D721Med (cell line): ENCODE measurements at places on chromosomes 6 and 20.
A peak's percentile ranks its signal among the peaks of the same experiment; 100 is the strongest.

- no peak for DNase-seq
Measured at GRCh38 chr20:4605166-4605565, 116.5 kb upstream of the PRND start.

DNA sequence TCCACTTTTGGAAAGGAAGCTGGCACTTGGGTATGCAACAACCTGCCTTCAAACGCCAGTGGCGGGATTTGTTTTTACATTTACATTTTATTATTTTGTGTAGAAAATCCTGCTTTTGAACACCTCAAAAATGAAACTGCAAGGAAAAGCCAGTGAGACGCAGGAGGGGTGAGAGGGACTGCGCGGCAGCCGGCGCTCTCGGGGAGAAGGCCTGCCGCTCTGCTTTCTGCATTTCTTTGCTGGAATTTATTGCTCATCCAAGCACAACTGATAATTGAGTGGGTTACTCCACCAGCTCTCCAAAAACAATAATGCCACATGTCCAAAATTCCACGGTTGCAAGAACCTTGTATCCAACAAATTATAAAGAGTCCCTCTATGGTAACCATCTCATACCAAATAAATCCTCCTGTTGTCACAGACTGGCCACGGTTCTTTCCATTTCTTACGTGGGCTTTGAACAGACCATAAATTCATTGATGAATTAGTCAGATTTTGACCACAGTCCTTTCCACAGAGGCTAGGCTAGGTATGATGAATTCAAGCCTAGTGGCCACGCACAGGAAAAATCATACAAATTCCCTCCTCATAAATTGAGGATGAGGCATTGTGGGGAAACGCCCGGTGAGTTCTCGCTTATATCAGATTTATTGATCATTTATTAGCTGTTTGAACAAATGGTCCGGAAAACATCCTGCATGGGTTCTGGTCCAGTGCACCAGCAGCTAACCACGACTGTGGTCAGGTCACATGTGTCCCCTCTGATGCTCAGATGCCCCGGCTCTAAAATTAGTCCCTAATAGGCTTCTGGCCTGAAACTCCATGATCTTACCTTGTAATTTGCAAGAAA is 31.6 kb upstream of the FOXC1 start:
- DNase-seq: no peak

- DNase-seq: no peak
Measured at GRCh38 chr6:25942561-25943147, 12.2 kb upstream of the SLC17A2 start.

- no peak for DNase-seq
Measured at GRCh38 chr6:70860920-70861319, 95.9 kb downstream of the B3GAT2 start.

- DNase-seq: no peak
Measured at GRCh38 chr20:38806855-38807655, 1.6 kb downstream of the PPP1R16B start.

DNA sequence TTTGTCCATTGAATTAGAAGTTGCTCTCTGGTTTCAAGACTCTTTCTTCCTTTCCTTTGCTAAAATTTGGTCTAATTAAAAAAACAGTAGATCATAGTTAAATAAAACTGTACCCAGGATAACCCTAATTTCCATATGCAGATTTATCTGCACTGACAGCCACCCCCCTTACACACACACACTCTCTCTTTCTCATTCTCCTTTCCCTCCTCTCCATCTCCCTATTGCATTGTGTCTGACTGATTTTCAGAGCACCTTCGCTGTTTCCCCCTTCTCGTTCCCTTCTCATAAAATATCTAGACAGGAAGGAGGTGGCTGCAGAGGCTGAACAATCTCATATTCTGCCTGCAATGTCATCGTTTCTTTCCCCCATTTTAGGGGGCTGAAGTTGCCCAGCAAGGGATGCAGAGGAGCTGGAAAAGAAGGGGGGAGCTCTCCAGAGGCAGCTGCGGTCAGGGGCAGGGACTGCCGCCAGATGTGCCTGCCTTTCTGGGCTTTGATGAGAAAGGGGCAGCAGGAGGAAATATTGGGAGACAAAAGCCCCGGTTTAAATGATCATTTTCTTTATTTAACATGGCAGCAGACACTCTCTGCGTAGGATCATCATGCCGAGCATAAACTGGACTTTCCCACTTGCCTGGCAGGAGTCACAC is 22.5 kb upstream of the MMS22L start:
- DNase-seq: no peak

GRCh38 chr6:37987018-37987417 is 167.5 kb downstream of the ZFAND3 start:
- no peak for DNase-seq

- no peak for DNase-seq
Measured at GRCh38 chr20:21391185-21391971, 5.9 kb downstream of the NKX2-4 start.

- no peak for DNase-seq
Measured at GRCh38 chr6:105985816-105986632, 100.1 kb upstream of the PRDM1 start.

DNA sequence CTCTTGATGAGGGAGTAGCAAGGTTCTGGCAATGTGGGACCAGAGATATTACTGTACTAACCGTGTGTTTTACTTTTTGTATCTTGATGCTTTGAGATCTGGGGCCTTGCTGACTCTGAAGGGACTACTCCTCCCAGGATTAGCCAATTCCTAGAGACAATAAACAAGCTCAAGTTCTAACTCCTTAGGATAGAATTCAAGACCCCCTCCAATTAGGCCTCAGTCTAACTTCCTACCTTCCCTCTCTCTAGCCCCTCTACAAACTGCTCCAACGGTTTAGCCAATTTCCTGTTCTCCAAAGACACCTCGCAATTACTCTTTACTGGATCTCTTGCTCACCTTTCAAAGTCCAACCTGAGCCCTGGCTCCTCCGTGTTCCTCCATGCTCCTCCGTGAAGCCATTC is 158.7 kb upstream of the JARID2 start:
- DNase-seq: no peak

GRCh38 chr20:55194947-55195346 is 719.6 kb downstream of the DOK5 start:
- DNase-seq: no peak

DNA sequence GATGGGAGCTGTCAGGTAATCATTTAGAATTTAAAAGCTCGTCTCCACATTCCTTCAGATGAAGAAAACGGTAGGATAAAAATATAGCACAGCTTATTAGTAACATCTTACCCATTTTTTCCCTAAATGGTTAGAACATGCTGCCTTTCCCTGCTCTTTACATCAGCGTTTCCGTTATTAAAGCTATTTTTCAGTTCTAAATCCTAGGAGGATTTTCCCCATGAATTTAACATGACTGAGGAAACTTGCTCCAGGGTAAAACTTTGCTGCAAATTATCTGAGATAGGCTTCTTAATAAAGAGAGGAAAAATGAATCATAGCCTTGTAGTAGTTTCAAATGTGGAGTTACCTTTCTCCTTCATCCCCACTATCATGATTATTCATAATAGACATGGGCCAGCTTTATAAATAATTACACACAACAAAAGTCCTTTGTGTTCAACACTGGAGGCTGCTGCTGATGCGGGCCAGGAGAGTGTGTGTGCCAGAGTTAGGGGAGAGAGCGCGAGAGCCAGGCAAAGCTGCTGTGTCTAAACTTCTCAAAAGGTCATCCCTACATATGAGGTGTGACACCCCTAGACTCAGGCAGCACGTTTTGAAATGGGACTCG is 24.4 kb downstream of the MYLIP start:
- DNase-seq: no peak

- no peak for DNase-seq
Measured at GRCh38 chr20:51139891-51140290, 117.0 kb upstream of the KCNG1 start.

DNA sequence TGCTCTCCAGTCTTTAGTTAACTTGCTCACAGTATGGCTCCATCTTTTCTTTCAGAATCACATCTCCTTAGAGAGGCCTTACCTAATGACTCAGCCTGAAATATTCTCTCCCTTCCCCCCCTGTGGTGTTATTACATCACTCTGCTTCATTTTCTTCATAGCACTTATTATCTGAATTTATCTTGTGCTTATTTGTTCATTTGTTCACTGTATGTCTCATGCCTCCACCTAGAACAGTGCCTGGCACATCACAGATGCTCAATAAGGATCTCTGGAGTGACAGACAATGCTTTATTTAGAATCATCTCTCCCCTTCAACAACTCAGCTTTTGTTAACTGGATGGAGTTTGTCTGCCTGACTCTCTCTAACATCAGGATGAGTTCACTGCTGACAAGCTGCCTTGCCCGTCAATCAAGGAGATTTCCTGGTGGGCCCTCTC is 96.6 kb upstream of the MAN1A1 start:
- no peak for DNase-seq

DNA sequence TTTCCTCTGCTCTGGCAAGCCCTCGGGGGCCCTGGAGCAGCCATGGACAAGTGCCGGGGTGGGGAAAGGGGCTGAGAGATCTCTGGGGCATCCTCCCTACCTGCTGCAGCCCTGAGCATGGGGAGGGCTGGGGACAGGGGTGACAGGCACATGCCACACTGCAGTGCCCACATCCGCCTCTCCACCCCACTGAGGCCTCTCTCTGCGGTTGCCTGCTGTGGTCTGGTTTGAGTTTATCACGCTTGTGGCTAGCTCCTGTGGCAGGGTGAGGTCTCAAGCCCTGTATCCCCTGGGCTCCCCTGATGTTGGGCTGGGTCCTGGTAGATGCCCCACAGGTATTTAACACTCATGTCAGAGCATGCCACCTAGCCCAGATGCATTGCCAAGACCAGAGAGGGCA is 52.9 kb upstream of the MLN start:
- DNase-seq: no peak

GRCh38 chr6:23267651-23268050 is 698.3 kb downstream of the HDGFL1 start:
- no peak for DNase-seq

- DNase-seq: no peak
Measured at GRCh38 chr6:7341989-7342742, 29.2 kb upstream of the SSR1 start.

DNA sequence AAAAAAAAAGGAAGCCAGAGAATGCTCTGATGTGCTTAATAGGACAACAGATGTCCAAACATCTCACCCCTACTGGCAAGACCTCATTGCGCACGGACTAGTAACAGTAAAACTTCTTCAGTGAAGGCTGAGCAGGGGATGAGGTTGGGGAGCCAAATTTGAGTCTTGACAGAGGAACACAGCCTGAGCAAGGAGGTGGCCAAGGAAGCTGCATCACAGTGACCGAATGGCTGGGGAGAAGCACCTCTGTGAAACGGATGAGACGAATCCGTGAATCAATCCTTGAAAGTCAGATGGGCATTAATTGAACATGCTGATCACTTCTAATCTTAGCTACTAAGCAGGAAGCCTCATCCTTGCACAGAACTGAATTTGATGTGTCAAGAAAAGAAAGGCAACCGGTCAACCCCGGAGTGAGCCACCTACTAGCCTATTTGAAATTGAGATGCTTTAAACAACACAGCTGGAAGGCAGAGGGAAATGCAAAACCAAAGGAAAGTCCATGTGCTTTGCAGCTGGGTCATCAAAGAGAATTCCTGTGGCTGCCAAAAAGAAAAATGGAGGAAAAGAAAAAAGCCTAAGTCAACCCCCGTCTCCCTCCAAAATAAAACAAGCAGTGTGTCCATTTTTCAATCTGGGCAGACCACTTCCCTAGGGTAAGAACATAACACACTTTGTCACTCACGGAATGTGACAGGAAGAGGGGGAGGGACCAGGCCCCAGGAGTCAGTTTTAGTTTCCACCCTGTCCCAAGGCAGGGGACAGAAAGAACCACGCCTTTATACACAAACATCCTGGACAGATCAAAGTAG is 29.5 kb downstream of the PXDC1 start:
- DNase-seq: no peak

DNA sequence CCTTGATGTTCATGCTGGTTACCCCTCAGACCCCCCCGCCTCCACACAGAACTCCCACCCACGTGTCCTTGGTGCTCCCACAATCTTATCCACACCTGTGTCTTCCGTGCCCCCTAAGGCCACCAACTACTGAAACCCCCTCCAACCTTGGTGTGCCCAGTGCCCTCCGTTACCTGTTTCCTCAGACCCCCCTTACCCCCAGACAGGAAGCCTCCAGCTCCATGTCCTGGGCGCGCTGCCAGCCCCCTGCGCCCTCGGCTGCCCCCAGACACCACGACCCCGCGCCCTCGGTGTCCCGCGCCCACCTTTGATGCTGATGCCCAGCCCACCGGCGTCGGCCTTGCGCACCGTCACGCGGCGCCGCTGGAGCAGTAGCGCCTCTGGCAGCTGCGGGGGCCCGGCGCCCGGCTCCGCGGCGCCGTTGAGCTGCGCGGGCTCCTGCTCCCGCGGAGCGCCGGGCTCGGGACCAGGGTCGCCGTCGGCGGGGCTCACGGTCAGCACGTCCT is 504 bp downstream of the SNTA1 start:
- peak; percentile 40 for DNase-seq

DNA sequence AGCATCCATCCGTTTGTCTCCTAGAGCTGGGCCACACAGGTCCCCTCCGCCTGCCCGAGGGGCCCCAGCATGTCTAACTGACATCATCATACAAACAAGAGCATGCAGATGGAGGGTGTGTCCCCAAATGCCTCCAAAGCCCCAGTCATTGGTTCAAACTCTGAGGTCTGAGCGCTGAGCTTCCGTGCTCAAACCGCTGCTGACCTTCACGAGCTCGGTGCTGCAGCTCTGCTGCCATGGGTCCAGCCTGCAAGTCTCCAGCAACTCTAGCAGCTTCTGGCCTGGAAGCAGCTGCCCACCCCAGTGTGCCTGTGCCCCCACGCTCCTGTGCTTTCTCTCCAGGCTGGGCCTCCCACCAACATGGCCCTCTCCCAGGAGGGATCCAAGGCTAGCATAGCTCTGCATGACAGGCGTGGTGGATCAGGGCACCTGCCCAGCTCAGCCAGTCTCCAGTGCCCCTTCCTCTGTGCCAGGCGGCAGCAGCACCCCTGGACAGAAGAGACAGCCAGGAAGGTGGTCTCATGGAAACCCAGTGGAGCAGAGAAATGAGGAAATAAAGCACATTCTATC is 131.6 kb upstream of the PMEPA1 start:
- no peak for DNase-seq

- DNase-seq: no peak
Measured at GRCh38 chr20:588476-588875, 21.6 kb downstream of the TCF15 start.

- DNase-seq: no peak
Measured at GRCh38 chr6:36957773-36958271, 3.3 kb downstream of the PI16 start.

DNA sequence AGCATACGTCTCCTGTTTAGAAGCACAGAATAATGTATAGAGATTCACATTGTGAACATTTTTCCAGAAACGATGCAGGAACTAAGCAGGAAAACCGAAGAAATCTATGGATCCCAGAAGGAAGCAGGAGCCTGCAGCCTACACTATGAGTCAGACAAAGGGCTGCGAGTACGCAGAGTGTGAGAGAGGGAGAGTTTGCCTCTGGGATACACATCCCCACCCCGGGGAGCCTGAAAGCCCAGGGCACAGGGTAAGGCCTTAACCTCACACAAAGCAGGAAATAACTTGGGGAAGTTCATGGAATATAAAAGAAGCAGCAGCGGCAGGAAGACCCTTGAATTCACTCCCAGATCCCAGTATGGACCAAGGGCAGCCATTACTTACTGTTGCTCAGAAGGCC is 842.1 kb upstream of the MANEA start:
- DNase-seq: no peak
